ENCODE measurements at places on chromosomes 4 and X.

- DNase-seq = no peak
These were observed 28.1 kb downstream of the MAN2B2 start for GRCh38 chr4:6603128-6603527.

GRCh38 chr4:26899991-26900390, 39.4 kb downstream of the STIM2 start:
- no peak for DNase-seq

- no peak for DNase-seq
These were observed 7.7 kb downstream of the COL4A5 start for GRCh38 chrX:108447303-108447702.

- no peak for DNase-seq
These were observed 123.7 kb downstream of the BTC start for GRCh38 chr4:74670583-74670982.

DNA sequence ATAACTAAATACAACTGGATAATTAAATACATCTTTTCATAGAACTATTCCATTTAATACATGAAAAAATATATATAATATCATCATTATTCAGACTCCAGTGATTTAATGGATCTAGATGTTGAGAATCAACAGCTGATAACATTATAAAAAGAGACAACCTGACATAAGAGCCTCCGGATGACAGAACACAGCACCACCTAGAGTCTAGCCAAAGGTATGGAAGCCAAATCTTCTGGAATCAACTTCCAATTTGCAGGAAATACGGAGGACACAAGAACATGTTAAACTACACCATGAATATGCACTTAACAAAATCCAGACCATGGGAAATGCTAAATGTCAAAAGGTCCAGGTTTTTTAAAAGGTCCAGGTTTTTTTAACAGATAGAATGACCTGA, 55.0 kb downstream of the LRBA start:
- DNase-seq = no peak

DNA sequence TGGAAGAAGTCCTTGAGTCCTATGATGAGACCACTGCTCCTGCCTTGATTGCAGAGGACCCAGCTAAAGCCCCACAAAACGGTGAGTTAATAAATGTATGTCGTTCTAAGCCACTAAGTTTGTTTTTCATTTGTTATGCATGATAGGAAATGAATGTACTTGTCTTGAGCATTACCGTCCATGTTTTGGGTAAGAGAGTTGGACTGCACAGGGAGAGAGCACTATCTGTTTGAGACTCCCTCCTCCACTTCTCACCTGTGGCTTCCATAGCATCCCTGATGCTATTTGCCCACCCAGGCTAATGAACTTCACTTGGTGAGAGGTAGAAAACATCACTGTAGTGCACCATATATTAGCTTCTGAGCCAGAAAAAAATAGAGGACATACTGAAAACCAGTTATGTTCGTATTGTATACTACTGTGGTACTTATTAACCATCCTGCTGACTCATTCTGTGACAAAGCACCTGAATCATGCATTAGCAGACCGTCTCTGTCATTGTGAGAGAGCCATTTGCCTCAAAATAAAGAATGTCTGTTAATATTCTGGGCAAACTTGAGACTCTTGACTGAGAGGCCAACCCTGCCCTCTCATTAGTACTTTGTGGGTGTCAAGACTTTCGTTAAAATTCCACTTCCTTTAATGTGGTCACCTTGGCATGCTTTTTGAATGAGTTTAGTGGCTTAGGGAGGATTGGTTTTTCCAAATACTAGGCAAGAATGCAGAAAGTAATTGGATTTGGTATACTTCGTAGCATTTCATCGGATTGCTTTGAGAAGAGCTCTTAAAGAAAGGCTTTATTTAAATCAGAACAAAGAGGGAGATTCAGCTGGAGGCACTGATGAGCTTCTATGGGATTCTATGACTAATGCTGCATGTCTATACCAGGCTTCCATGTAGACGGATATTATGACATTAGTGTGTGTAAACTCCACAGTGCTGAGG, 99.3 kb upstream of the GRPR start:
- DNase-seq = no peak

DNA sequence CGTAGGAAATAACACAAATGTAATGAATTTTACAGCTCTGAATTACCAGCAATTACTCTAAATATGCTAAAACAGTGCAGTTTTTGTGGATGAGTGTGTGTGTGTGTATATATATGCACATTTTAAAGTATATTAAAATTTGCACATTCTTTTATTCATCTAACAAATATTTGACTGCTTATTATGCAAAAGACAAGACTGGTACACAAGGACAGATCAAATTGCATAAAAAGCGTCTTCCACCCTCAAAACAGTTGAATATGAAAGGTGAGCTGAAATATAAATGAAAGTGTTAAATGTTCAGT, 13.9 kb downstream of the ZAR1 start:
- no peak for DNase-seq

DNA sequence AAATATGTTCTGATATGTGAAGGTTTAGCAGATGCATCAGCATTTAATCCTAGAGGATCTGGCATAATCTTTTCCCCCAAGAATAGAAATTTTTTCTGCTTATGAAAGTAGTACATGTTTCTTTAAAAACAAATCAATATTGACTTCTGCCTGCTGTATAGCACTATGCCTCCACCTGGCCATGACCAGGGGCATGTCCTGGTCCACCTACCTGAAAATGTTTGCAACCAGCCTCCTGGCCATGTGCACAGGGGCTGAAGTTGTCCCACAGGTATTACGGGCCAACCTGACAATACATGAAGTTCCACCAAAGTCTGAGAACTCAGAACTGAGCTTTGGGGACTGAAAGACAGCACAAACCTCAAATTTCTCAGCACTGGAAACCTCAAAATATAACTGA, 10.0 kb downstream of the HPRT1 start:
- no peak for DNase-seq

DNA sequence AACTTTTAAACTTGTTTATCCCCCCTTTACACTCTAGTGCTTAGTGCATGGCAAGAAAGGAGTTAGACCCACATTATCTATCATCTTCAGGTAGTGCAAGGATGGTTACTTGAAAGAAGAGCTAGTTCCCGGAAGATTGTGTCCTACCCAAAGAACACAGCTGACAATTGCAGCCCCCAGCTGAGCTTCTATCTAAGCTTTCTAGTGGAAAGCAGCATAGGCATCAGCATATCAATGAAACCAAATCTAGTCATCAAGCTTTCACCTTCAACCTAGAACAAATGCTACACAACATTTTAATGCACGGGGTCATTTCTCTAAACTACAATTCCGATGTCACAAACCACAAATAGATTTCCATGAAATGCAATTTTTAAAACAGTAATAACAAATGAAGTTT, 88.9 kb upstream of the TFDP3 start:
- no peak for DNase-seq

DNA sequence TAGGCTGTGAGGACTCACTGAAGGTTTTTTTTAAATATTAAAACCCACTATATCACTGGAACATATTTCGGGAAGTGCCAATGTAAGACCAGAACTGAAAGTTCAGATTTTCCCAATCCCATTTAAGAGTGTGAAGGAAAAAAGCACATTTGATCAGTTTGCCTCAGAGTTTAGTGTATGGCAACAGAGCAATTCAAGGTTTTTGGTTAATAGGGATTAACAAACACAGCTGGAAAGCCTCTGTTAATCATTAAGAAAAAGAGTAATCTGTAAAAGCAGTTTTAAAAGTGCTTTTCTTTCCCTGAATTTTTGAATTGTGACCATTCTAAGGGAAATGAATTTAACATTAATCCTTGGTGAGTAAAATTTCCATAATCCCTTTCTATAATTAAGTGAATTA, 60.4 kb downstream of the NPY5R start:
- no peak for DNase-seq

GRCh38 chr4:23768541-23768940, 121.3 kb downstream of the PPARGC1A start:
- no peak for DNase-seq

GRCh38 chr4:146439999-146440398, 81.7 kb downstream of the SLC10A7 start:
- no peak for DNase-seq

GRCh38 chrX:107560041-107560440, 68.3 kb upstream of the PRPS1 start:
- DNase-seq = no peak

DNA sequence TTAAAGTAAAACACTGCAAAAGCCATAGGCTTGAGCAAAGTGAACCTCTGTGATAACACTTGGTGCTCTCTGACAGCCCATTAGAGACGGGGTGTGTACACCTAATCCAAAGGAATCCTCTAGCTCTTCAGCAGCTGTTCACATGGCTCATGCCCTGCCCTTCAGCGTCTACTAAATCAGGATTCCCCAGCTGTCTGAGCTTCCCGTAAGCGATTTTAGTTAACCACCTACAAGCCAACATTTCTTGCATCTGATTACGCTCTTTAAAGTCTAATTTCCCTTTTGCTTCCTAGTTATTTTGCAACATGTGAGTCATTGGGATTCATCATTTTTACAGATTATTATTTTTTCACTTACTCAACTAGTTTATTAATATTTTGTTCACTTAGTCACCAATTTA, 6.5 kb downstream of the DMD start:
- DNase-seq = no peak

GRCh38 chr4:29009908-29010307, 1710.3 kb upstream of the PCDH7 start:
- DNase-seq = no peak

Measured in T-helper 2 cell treated with Interferon-gamma antibody and Interleukin-4, amounts not matched to agents 5 μg/mL and 100 μg/mL, for 36 hours (primary cell).